SK-N-MC (cell line): ENCODE measurements at places on chromosomes 5 and 9.

GRCh38 chr9:37619806-37620205 lies 27.4 kb upstream of the TOMM5 start:
- no peak for DNase-seq

DNA sequence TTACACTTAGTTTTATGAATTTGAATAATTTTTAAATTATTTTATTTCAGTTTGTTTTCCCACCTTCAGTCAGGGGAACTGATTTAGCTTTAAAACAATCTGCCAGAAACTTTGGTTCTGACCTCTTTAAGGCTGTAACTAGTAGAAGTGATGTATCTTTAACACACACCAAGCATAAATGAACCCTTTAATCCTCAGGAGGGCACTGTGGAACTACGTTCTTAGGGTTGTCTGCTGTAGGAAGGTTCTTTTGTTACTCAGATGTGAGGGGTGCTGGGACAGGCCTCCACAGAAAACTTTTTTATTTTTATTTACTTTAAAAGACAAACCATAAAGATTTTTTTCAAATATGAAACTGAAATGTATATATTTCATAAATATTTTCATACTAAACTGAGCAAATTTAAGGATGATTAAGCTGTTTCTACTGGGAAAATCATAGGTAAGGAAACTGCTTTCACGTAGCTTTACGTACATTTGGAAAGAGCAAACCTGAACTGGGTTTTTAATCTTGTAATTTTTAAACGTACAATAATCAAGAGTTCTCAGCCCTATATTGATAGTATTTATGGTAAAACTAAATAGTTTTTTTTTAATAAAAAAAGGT lies 5.3 kb downstream of the KLF4 start:
- no peak for DNase-seq

DNA sequence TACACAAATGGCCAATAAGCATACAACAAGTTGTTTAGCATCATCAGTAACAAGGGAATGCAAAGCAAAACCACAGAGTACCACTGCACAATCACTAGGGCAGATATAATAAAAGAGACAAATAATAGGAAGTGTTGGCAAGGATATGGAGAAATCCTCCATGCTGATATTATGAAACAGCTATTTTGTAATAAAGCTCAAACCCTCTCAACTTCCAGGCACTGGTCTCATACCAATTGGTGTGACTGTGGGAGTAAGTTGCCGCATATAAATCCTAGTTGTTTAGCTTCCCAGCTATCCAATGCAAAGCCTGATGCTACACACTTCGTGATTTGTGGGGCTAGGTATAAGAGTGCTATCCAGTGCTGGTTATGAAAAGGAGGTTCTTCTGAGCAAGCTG lies 88.6 kb downstream of the SMIM23 start:
- no peak for DNase-seq

DNA sequence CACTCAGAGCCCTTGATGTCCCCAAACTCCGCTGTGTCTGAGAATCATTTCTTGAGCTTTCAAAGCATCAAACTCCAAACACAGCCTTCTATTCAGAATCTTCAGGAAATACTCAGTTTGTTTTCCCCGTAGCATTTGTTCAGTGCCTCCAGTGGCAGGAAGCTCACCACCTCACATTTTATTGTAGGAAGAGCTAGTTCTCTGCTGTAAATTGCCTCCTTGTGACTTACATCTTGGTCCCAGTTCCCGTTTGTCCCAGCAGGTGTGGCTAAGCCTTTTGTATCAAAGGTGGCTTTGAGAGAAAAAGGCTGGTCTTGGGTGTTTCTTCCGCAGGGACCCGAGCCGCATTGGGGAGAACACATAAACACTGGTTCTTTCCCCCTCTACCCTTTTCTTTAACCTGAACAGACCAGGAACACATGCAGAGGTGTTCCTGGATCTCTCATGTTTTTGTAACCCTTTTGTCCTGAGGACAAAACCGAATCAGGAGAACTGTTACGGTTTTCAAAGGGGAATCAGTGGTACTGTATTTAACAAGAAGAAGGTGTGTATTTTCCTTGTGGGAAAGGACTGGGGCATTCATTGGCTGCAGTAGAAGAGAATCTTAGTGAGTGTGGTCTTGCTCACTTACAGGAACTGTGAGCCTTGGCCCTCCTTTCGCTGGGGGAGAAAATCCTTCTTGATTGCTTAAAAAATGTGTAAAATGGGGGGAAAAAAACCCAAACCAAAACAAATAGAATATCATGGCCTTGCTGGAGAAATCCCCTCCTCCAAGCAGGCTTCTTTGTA lies 1.9 kb downstream of the OSMR start:
- no peak for DNase-seq

GRCh38 chr5:170423692-170424091 lies 34.5 kb upstream of the KCNMB1 start:
- DNase-seq = no peak

GRCh38 chr5:158133369-158133768 lies 274.4 kb upstream of the CLINT1 start:
- DNase-seq = no peak

- no peak for DNase-seq
Measured at GRCh38 chr5:1017691-1018455, 9.3 kb downstream of the NKD2 start.

DNA sequence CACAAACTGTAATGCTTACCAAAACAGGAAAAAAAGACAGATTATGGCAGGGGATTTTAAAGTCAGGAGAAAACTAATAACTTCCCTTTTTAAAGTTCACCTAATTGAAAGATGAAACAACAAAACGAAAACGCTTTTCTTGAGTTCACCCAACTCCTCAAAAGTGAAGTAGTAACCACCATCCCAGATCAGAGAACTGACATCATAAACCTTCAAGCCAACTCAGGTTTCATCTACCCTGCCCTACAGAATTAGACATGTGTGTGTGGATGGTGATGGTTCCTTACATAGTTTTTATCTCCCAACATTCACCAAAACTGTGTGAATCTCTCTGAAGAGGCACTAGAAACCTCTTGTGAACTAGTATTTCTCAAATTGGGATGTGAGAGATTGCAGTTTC lies 195.2 kb upstream of the PTGER4 start:
- no peak for DNase-seq

DNA sequence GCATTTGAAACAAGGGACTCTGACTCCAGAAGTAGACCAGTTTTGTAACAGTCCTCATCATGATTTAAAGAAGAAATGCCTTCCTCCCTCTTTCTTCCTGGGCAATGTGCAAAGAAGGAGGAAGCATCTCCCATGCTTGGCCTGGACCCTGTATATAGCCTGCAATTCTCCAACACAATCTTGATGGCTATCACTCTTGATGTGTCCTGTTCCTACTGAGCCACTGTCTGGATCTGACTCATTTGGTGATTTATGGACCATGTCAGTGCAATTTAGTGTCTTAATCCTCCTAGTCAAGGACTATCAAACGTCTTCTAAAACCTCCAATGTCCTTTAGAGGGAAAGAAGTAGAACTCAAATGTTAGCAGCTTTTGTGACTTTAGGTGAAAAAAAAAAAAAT lies 697.3 kb downstream of the TLR4 start:
- DNase-seq = no peak

DNA sequence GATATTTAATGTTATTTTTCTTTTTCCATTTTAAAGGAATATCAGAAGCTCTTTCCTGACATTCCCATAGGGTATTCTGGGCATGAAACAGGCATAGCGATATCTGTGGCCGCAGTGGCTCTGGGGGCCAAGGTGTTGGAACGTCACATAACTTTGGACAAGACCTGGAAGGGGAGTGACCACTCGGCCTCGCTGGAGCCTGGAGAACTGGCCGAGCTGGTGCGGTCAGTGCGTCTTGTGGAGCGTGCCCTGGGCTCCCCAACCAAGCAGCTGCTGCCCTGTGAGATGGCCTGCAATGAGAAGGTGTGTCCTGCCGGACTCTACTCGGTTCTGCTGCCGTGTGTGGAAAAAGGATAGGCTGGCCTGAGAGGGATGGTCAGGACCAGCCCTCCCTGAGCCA lies 24.2 kb downstream of the NANS start:
- no peak for DNase-seq

- DNase-seq = no peak
Measured at GRCh38 chr5:125037020-125037419, 290.6 kb upstream of the ZNF608 start.

DNA sequence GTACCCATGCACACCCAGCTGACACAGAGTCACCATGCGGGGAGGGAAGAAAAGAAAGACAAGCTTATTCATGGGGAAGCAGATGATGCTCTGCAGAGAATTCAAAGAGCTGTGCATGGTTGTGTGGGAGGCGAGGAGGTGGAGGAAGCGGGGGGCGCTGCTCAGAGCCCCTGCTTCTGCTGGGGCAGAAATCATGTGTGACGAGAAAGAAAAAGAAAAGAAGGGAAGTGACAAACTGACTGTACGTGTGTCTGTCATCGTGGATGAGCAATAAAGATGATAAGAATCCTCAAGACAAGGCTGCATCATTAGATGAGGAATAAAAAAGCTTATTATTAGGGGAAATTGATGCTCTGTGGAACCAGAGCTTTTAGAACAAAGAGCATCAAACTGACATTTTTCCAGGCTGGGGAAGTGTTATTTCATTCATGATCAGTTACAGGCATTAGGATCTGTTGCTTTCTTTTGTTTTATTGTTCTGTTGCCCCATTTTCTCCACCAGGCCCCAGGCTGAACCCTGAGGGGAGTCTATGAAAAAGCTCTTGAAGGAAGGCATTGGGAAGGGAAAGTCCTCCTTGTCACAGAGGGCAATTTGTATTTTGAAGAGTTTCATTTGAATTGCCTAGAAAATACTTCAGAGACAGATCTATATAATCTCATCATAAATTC lies 20.3 kb upstream of the SH3RF2 start:
- DNase-seq = no peak

DNA sequence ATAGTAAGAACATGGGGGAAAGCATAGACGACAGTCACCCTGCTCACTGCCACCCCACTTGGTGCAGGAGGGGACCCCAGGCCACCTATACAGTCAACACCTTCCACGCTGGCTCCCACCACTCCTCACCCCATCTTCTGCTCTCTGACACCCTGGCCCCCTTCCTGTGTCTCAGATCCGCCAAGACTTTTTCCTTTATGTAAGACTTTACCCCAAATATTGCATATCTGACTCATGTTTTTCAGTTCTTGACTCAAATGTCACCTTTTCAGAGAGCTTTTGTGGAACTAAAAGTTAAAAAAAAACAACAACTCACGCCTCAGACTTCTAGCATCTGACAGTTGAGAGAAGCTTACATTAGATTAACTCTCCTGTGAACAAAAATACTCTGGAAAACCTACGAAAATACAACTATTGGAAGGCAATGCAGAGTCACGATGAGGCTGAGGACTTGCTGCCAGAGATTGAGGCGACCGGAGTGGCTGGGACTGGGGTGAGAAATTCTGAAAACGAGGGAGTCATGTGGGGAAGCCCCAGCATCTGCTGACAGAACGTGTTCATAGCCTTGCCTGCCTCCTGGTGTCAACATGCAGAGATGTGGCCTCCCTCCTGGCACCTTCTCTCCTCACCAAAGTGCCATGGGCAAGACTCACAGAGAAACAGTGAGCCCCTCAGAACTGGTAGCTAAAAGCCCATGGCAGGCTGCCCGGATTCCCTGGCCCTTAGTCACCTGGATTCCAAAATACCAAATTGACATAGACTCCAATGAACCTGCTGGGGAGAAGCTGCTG lies 22.4 kb upstream of the FCN2 start:
- no peak for DNase-seq

DNA sequence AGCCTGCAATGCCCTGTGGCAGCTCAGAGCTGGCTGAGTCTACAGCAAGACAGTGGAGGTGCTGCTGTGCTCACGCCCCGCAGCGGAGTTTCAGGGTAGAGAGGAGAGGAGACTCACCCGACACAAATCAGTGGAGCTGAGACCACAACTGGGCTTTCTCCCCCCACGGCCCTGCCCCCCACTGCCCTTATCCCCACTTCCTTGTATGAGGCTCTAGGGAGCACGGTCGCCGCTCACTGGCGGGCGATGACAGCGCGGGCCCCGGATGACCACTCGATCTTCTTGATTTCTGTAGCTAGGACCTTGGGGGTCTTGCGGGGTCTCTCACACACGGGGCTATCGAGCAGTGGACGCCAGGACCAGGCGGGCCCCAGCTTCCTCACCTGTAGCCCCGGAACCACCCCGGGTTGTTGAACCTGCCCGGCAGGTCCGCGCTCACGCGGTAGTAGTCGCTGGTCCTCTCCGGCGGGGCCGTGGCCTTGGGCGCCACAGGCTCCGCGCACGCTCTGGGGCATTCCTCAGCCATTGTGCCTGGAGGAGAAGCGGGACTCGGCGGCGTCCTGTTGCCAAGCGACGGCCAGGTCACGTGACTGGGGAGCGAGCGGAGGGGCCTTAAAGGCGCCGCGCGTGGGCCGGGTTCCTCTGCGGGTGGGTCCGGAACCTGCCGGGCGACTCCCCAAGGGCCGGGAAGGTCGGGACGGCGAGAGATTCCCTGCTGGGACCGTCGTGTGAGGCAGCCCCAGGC lies 984 bp upstream of the MRPS2 start:
- no peak for DNase-seq

DNA sequence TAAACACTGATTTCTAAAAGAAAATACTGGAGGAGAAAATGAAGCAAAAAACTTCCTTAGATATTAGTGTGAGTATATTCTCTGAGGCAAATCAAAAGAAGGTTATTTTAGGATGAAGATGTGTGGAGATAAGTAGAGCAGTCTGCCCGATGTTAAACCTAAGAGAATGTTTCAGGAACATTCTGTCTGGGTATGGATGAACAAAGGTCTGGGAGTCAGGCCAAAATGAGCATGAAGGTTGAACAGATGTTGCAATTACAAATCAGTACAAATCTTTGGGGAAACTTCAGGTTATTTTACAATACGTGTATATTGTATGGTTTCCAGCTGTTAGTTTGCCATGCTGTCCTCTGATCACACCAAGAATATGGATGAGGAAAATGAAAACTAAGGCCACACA lies 14.4 kb upstream of the CEP78 start:
- DNase-seq = no peak

DNA sequence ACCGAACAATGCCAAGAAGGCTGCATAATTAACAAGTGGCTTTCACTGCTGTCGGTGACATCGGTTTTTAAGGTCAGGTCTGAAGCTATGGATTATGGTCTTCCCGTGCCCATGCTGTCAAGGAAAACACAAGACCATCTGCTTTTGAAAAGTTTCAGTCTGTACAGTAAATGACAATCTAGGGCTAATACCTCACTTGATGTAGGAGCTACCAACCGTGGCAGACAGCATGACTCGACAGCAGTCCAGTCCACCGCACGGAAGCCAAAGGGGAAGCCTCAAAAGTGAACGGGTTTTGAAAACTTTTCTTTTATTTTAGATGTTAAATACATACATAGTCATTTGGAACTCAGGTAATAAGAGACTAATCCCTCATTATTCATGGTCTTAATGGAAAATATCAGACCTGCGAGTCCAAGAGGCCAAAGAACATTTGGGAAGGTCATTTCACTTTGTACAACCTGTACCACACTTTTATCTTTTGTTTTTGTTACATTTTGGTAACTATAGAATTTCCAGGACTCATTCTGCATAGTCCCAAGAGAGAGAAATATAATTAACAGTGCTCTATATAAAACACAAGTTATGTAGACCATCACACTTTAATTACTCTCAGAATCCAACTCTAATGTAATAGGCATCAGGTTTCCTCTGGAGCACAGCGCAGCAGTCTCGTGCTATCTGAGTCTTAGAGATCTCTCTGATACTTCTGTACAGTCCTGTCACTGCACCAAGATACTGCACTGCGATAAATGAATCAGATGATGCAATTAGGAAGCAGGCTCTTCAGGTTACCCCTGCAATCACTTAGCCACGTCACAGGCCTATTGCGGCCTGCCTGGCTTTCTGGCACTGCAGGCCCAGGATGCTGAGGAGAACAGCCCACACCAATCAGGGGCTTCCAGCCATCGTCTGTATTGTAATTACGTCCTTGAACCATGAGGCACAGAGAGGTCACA lies 184.9 kb downstream of the FANCC start:
- DNase-seq = no peak

- no peak for DNase-seq
Measured at GRCh38 chr5:120435129-120435528, 29.0 kb upstream of the PRR16 start.

- DNase-seq = peak; percentile 66
Measured at GRCh38 chr5:17190799-17191391, 26.5 kb upstream of the BASP1 start.
